IMR-90 (cell line): ENCODE measurements at places on chromosomes 1 and 21. TPM values are rescaled to one million over a fixed set of nuclear protein-coding genes. Genes with fewer than 3 reads are reported as not detected.
A peak's percentile ranks its signal among the peaks of the same experiment; 100 is the strongest.

- no peak for DNase-seq
Observed at GRCh38 chr1:15640667-15641066, 23.4 kb downstream of the DDI2 start.

DNA sequence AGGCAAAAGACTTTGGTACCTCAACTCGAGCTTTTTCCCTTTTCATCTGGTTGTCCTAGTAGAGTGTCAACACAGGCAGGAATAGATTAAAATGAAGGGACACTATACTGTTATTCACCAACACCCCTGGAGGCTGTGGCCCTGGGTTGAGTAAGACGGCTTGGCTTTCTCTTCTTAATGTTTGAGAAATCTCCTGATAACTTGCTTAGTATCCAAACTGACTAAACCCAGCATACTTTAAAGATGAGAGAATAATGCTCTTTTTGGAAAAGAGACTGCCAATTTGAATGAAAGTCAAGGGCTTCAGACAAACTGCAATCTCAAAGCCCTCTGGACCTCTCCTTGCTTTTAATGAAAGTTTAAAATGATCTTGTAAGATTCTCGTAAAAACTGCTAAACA is 2.6 kb upstream of the SLC30A1 start:
- peak; percentile 78 for DNase-seq

DNA sequence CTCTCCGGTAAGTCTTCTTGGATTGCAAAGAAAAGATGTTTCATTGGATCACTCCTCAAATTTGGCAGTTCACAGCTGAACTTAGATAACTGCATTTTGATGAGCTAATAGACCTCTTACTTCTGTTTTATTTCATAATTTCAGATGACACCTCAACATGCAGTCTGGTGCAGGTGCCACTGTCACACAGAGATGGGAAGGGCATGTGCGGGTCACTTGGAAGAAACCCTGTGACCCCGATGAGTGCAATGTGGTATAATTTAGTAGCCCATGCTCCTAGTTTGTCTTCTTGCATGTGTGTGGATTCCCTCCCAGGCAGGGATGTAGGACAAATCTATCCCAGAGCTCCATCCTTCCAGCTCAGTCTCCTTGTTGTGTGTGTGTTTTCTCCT is 481 bp upstream of the SLAMF1 start:
- DNase-seq = no peak

DNA sequence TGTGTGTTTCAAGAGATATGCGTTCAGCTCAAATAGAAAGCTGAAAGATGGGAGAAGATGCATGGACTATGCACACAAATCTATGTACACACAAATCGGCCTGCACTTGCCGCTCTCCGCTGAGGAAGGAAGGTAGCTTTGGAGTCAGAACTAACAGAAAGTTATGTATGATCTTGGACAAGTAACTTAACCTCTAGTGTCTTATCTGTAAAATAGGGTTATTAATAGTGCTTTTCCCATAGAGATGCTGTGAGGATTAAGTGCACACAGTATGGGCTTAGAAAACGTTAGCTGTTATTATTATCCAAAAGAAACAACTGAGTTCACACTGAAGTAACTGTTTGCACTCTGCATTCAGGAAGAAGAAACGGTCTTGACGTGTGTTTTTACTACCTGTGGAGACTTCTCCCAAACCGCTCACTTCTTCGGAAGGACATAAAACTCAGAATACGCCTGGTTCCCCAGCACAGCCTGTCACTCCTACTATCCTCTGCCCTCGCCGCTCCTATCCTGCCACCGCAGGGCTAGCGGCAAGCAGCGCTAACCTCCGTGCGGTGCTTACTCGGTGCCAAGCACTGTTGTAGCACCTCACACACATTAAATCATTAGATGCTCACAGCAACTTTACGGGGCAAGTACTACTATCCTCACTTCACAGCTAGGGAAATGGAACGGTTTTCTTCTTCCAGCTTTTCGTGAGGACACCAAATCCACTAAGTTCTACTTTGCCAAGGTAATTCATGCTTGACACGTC is 1.3 kb downstream of the TGFBR3 start:
- DNase-seq = peak; percentile 24

NLRP3 gene
- 0.03 TPM in 1 of 2 replicates, not detected in the other for polyA plus RNA-seq

DNA sequence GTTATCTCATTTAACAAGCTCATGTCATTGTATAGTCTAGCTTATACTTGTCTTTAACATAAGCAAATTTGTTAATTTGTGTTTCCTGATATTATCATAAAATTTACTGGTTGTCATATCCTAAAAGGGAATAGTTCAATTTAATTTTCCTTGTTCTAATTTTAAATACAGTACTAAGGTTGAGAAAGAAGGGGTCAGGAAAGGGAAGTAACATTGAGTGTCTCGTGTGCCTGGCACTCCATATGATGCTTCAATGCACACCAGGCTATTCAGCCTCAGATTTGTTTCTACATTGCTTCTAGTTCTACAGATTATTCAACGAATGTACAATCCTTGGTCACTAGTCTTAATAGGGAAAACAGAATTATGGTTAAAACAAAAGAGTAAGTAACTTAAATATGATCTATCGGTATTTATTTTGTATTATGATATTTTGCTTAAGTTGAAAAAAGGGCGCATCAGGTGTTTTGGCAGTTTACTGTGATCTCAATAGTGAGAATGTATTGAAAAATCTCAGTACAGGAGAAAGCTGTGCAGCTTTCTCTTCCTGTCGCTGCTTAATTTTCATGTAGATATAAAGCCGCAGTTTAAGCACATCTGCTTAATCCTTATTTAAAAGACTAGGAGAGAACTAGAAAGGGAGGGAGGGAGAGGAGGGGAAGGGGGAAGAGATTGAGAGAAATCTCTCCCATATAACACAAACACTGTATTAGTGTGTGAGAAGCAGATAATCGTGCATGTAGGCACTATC is 13.0 kb downstream of the PTPRC start:
- DNase-seq = no peak

DNA sequence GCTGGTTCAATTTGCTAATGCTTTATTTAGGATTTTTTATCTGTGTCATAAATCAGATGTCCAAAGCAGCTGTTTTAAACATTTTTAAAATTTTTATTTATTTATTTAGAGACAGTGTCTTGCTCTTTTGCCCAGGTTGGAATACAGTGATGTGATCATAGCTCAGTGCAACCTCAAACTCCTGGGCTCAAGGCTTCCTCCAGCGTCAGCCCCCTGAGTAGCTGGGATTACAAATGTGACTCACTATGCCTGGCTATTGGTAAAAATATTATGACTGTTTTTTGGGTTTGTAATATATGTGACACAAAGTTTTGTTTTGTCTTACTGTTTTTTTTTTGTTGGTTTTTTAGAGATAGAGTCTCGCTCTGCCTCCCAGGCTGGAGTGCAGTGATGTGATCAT is 11.8 kb downstream of the ZBED6 start:
- peak; percentile 95 for DNase-seq

NR1I3 gene
- not detected in 2 replicates for polyA plus RNA-seq

- DNase-seq = peak; percentile 94
Observed at GRCh38 chr1:247357781-247358211, 26.1 kb upstream of the ZNF496 start.

DNA sequence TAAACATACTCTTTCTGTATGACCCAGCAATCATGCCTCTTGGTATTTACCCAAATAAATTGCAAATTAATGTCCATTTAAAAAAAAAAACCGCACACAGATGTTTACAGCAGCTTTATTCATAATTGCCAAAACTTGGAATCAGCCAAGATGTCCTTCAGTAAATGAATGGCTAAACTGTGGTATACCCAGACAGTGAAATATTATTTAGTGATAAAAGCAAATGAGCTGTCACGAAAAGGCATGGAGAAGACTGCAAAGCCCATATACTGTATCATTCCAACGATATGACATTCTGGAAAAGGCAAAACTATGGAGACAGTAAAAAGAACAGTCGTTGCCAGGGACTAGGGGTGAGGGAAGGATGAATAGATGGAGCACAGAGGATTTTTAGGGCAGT is 77.0 kb upstream of the FAM20B start:
- DNase-seq = no peak

- no peak for DNase-seq
Observed at GRCh38 chr1:183871601-183872000, 66.7 kb downstream of the RGL1 start.

PDPN gene
- 0.16 and 0.31 TPM in 2 replicates for polyA plus RNA-seq

- peak; percentile 27 for DNase-seq
Observed at GRCh38 chr1:204445860-204446412, 34.3 kb upstream of the PPP1R15B start.

DNA sequence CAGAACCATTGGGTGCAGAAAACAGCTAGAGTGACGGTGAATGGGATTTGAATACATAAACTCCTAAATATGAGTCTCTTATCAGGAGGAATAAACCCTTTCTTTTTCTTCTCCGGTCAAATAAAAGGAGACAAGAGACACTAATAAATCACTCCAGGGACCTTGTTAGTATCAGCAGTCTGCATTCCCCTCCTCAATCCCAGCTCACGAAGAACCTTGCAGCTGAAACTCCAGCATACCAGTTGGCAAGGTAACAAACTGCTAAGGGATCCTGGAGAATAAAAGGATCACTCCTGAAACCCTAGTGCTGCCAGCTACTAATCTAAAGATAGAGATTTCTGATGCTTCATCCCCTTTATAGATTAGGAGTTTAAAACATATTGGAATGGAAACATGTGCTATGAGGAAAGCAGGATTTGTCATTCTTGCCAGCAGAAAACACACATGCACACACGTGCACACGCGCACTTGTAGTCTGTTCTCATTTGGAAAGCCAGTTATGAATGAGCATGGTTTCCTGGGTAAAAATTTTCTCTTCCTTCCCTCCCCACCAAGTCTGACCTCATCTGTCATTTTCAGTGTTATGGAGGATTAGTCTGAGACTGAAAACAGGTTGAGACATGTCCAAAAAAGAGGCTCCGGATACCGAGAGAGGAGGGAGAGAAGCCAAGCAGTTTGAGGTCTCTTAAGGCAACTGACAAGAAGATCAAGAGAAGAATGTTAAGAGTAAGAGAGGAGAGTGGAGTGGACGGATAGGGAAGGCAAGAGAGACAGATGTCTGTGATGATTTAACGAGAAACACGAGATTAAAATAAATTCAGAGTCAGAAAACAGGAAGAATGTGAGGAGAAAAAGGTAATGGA is 10.9 kb downstream of the IER5 start:
- DNase-seq = peak; percentile 47

DNA sequence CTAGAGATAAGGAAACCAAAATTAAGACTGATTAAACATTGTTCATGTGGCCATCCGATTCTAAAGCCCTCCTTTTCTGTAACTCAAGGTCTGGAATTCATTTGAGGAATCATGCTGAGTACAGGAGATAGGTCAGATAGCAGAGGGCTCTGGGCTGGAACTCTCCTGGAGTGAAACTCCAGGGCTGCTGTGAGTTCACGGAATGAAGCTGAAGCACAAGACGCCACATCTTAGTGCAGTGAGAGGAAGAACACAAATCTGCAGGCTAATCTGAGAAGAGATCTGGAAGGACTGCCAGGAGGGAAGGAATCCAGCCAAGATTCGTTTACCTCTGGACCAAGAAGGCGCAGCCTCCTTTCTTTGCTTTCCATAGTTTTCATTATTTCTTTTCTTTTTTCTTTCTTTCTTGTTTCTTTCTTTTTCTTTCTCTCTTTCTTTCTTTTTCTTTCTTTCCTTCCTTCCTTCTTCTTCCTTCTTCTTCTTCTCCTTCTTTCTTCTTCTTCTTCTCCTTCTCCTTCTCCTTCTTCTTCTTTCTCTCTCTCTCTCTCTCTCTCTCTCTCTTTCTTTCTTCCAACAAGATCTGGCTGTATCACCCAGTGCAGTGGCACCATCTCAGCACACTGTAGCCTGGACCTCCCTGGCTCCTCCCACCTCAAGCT is 74.8 kb upstream of the ATP1B1 start:
- no peak for DNase-seq

- DNase-seq = no peak
Observed at GRCh38 chr1:5649795-5650194, 342.4 kb downstream of the NPHP4 start.
